ENCODE measurements at places on chromosomes 2 and 18. TPM values are rescaled to one million over a fixed set of nuclear protein-coding genes. Genes with fewer than 3 reads are reported as not detected.

The TUBA4B gene
- not detected for total RNA-seq

The EGR4 gene
- total RNA-seq, result not detected

The ZNF142 gene
- total RNA-seq, result 6.9 TPM

The COX5B gene
- 275 TPM for total RNA-seq

The CASP10 gene
- 1.6 TPM for total RNA-seq

The DES gene
- not detected for total RNA-seq

The PROC gene
- not detected for total RNA-seq

The ATP5F1A gene
- 776 TPM for total RNA-seq

All from SJSA1 (cell line).